ENCODE measurements at places on chromosomes 7 and 10.
A peak's percentile ranks its signal among the peaks of the same experiment; 100 is the strongest.

DNA sequence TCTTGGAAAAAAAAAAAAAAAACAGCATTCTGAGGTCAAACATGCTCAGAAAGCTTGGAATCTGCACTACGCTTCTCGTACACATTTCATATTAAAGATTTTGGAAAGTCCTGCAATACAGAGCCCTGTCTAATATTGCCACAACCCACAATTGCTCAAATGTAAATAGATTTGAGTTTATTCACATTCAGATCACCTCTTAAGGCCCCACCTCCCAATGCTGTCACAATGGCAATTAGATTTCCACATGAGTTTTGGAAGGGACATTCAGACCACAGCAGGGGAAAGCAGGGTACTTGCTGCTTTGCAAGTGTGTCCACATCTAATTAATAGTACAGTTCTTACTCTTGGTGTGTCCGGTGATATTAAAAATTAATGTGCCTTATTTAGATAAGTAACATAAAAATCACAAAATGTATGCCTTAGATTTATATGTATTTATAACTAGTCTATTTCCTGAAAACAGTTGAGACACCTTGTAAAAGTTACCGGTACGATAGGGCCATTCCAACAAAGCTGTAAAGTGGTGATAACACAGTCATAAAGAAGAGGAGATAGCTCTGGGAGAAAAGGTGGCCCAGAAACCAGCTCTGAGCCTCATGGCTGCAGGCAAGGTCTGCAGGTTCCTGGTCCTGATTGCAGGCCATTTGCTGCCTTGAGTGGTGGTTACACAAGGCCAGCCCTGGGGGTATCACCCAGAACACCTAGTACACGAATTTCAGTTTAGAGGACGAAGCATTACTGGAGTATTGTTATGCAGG lies 27.9 kb downstream of the EGFR start:
- DNase-seq: no peak

GRCh38 chr10:103849880-103850571 lies 5.3 kb downstream of the SH3PXD2A start:
- peak; percentile 90 for DNase-seq

- no peak for DNase-seq
Measured at GRCh38 chr10:126321440-126321839, 66.8 kb downstream of the ADAM12 start.

DNA sequence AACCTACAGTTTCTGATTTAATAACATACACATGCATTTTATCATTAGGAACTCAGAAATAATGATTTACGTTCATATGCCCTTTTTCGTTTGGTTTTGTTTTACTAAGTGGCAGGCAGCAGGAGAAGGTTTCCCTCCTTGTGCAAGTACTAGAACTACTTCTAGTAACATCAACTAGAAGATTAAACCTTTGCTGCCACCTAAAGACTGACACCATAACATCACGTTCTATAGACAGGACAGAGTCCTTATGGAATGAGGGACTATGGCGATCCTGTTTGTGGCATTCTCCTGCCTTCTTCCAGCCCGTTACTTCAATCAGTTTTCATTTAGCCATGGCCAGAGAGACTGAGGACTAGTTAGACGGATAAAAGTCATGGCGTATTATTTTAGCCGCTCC lies 53.2 kb downstream of the GAD2 start:
- DNase-seq: no peak

DNA sequence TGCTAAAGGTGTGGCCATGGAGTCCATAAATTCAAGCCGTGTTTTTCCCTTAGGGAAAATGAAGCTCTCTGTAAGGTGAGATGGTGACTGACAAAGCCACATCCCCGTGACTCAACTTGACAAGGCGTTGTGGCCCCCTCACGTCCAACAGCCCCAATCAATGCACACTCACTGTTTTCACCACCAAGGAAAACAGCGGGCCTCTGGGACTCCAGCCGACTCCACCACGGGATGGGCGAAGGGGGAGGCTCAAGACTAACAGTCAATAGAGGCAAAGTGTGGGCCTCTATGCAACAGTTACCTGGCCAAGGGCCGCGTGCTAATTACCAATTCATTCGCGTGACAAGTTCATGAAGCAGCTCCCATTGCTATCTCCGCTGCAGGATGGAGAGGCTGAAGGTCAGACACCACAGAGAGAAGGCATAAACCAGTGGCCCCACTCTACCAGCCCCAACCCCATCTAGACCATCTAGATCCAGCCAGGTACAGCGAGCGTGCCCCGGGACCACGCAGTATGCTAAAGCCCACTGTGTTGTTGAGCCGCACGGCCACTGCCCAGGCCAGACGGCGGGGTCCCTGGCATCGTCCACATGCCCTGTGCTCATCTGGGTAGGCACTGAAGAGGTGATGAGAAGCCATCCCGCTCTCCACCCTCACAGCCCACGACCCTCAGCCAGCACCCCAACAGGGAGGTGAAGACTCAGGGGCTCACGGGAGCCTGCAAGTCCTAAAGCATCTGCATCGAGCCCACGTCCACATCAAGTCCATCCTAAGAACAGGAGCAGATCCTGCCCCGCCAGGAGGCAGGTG lies 76.1 kb downstream of the PROSER2 start:
- no peak for DNase-seq

- DNase-seq: no peak
Measured at GRCh38 chr7:140881507-140882228, 43.1 kb downstream of the BRAF start.

- no peak for DNase-seq
Measured at GRCh38 chr10:3790858-3791257, 5.8 kb upstream of the KLF6 start.

GRCh38 chr7:44284881-44285541 lies 40.4 kb downstream of the CAMK2B start:
- no peak for DNase-seq

- peak; percentile 84 for DNase-seq
Measured at GRCh38 chr10:27192284-27192683, 37.1 kb downstream of the MASTL start.

- DNase-seq: no peak
Measured at GRCh38 chr7:34687529-34687928, 29.5 kb downstream of the NPSR1 start.

GRCh38 chr10:27950242-27950564 lies 48.7 kb downstream of the ODAD2 start:
- no peak for DNase-seq

DNA sequence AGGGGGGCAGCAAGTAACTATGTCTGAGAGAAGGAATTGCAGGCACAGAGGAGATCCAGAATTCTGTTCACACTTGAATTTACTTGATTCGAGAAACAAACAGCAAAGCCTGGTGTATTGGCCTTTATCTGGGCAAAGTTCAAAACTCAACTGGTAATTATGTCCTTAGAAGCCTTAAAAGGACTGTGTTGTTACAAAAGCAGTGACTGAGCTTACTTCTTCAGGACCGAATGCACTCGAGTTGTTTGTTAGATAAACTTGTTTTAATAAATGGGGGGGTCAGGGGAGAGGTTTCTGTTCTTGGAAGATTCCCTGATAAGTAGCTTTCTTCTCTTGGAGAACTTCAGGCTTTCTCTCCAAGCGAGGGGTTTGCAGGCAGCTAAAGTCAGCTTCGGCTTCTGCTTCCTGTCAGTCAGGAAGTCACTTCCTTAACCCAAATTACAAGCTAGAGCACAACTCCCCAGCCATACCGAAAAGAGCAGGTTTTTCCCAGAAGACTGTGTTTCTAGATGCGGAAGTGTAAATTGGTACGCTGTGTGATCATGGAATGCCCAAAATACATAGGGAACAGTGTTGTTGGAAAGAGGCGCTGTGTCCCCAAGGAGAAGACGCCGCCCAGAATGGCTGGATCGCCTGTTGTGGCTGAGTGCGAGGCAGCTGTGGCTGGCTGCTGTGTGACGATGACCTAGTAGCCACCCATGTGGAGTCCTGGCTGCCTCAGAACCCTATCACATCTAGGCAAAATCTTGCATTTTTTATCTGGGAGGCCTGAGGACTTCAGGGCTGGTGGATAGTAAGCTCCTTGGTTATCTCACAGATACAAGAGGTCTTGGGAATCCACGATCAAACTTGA lies 110.4 kb downstream of the TCF7L2 start:
- no peak for DNase-seq

GRCh38 chr7:132450188-132450587 lies 126.1 kb downstream of the PLXNA4 start:
- no peak for DNase-seq
